ENCODE measurements at places on chromosomes 6 and 20.

- no peak for DNase-seq
These were observed 197.2 kb upstream of the THEMIS start for GRCh38 chr6:128098000-128098581.

DNA sequence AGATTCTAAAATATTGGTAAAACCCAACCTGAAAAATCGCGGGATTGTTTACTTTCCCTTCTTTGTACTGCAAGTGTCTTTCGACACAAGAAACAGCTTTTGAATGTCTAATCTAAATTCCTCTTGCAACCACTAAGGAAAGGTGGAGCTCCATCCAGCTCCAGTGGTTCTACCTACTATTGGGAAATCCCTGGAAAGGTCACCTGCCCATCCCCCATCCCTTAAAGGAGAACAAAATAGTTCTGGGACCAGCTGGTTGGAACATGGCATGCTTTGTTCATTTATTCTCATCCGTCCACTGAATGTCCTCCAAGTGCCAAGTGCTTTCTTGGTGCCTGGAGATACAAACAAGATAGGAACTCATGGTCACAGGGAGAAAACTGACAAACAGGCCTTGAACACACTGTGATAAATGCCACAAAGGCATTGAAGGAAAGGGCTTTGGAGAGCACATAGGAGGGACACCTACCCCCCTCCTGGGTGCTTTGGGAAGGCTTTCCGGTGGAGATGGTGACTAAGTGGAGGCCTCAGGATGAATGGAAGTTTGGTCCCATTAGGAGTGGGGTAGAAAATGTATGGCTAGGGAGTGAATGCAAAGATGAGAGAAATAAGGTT lies 2.3 kb upstream of the CITED2 start:
- no peak for DNase-seq

GRCh38 chr20:4061987-4062386 lies 46.6 kb upstream of the RNF24 start:
- no peak for DNase-seq

DNA sequence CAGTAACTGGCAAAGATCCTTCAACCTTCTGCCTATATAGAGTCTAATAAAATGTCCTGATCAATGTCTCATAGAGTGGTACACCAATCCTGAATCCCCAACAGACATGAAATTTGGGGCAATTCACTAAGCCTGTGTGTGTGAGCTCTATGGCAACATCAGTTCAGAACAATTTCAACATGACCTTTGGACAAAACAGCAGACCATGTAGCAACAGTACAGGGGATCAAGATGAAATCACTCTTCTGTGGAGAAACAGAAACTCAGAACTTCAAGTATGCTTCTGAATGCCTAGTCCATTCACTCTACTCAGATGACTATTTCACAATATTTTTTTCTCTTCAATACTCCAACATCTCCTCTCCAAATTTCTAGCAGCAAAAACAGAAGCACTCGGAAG lies 49.1 kb upstream of the OPRM1 start:
- no peak for DNase-seq

- DNase-seq = no peak
These were observed 7.4 kb downstream of the ATF6B start for GRCh38 chr6:32120573-32121059.

DNA sequence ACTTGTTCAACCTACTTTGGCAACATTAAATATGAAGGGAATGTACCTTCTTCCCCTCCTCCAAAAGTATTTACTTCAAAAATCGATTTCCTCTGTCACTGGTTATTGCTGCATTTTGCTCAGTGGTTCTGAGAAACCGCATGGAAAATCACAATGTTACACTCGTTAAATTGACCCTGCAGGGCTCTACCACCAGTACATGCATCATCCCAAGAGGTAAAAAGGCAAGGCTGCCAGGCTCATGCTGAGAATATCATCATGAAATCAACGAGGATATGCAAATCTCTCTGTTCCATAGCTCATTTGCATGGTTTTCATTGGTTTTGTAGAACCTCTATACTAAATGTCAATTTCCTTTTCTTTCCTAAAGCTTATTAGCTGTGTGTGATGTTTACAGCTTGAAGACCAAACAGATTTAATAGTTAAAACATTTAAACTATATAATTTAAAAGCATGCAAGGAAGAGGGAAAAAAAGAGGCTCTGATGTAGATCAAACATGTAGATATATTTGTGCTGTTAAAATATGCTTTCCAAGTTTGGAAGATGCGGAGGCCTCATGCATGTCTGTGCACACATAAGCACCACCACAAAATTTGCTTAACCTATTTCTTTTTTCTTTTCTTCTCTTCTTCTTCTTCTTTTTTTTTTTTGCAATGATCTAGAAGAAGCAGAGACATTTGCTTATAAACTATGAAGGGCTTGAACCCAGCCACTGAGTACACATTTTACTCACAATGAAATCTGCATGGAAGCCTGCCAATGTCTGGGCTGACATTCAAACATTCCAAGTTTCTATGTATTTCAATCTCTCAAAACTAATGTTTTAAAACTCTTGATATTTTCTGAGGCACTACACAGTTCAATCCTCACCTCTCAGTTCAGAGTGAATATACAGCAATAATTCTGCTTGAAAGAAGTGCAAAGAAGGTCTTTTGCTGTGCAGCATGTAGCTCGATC lies 194.0 kb downstream of the GMPR start:
- DNase-seq = no peak

DNA sequence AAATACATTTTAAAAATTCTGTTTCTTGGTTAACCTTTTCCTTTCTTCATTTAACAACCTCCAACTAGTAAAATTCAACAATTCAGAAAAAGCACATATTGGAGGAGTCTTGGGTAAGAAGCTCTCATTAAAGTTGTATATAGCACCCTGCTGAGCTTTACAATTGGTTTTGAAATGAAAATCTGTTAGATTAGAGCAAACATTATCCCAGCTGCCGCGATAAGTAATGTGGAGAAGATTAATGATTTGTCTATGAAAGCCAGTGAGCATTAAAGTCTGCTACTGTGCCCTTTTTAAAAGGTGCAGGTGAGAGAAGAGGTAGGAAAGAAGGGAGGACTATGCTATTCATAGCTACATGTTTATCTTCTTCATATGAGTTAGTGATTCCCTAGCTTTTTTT lies 201.5 kb downstream of the ZFAND3 start:
- peak; percentile 84 for DNase-seq

DNA sequence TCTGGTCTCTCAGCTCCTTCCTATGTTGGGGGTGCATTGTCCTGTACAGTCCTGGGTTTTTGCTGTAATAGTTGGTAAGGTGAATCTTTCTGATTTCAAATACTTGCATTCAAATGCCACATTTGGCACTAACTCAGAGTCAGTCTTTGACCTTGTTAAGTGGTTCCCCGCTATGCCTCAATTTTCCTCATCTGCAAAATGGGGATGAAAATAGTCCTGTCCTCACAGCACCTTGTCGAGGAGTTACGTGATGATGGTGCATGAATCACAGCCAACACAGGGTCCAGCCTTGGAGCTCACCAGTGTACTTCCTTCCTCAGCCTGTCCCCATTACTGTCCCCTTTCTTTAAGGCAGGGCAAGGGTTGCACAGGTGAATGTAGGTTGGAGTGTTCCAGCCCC lies 1.1 kb downstream of the WFDC5 start:
- no peak for DNase-seq

DNA sequence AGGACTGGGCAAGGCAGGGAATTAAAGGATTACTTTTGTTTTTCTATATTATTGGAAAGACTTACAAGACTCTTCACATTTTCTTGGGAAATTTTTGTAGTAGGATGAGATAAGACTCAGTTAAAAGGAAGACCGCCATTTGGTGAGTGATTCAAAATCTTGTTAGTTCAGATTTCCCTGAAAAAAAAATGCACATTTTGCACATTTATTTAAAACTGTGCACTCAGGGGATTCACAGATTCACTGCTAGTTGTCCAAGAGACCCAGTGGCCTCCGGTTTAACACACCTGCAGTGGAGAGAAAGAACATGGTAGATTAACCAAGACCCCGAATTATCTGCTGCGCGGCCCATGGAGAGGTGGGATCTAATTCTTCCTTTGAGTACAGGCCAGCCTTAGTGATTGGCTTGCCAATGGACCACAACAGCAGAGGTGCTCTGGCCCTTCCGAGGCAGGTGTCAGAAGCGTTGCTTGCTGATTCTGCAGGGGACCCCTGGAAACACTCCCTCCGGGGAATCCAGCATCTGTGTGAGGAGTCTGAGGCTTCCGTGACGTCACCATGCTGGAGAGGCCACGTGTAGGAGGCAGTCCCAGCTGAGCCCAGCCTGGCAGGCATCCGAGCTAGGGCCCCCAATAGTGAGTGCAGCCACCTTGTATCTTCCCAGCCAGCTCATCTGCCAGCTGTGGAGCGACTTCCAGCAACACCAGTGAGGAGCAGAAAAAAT lies 68.9 kb downstream of the ZNF217 start:
- DNase-seq = no peak

- no peak for DNase-seq
These were observed 12.3 kb downstream of the MAN1A1 start for GRCh38 chr6:119337252-119337651.

DNA sequence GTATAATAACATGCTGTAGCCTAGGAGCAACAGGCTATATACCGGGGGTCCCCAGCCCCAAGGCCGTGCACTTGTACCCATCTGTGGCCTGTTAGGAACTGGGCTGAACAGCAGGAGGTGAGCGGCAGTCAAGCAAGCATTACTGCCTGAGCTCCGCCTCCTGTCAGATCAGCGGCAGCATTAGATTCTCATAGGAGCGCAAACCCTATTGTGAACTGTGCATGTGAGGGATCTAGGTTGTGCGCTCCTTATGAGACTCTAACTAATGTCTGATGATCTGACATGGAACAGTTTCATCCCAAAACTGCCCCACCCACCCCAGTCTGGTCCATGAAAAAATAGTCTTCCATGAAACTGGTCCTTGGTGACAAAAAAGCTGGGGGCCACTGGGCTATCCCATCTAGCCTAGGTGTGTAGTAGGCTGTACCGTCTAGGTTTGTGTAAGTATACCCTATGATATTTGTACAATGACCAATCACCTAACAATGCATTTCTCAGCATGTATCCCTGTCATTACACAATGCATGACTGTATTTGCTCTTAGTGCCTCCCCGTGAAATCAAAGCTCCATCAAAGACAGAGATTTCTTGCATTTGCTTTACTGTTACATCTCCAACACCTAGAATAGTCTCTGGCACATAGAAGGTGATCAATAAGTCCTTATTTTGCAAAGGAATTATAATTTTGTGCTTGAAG lies 30.8 kb downstream of the NHSL1 start:
- DNase-seq = peak; percentile 23

DNA sequence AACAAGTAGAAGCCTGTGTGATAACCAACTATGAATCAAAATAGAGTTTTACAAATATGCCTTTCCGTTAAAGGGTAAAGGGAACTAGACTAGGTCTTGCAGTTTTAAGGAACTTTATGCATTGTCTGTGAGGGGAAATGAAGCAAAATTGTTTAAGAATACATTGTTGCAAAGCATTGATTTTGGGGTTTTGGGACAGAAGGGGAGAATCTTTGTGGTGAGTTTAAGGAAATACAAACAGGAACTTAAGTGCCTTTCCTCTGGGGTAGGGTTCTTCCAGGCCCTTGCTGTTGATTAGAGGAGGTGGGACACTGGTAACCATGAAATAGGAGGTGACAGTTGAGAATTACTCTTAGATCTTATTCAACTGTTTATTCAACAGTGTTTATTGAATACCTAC lies 4.7 kb downstream of the MAPK14 start:
- DNase-seq = no peak

DNA sequence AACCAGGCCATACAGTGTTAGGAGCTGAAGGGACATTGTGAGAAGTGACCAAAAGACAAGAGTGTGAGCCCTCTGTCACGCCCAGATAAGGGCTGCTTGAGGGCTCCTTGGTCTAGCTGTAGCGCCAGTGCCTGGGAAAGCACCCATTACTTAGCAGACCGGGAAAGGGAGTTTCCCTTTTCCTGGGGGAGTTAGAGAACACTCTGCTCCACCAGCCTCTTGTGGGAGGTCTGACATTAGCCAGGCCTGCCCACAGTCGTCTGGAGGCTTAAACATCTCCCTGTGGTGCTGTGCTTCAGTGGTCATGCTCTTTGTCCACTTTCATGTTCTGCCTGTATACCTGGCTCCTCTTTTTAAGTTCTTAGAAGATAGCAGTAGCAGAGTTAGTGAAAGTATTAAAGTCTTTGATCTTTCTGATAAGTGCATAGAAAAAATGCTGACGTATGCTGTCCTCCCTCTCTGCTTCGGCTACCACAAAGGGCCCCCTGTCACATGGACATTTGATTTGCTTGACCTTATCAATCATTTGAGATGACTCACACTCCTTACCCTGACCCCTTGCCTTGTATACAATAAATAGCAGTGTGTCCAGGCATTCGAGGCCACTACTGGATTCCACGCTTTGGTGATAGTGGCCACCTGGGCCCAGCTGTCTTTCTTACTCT lies 201.5 kb upstream of the ECI2 start:
- DNase-seq = no peak

DNA sequence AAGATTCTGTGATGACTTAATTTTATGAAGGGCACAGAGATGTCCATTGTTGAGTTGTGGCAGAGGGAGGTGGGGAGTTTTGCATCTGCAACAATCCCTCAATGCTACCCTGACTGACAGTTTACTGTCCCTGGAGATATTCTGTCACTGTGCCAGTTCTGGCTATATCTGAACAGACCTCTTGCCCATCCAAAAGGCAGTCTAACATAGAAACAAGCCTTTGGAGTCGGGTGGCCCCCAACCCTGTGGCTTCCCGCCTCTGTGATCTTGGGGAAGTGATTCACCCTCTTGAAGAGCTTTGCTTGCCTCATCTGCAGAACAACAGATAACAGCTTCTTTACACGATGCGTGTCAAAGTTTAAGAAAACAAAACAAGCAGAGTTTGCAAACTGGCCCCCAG lies 3.8 kb upstream of the E2F1 start:
- DNase-seq = no peak

DNA sequence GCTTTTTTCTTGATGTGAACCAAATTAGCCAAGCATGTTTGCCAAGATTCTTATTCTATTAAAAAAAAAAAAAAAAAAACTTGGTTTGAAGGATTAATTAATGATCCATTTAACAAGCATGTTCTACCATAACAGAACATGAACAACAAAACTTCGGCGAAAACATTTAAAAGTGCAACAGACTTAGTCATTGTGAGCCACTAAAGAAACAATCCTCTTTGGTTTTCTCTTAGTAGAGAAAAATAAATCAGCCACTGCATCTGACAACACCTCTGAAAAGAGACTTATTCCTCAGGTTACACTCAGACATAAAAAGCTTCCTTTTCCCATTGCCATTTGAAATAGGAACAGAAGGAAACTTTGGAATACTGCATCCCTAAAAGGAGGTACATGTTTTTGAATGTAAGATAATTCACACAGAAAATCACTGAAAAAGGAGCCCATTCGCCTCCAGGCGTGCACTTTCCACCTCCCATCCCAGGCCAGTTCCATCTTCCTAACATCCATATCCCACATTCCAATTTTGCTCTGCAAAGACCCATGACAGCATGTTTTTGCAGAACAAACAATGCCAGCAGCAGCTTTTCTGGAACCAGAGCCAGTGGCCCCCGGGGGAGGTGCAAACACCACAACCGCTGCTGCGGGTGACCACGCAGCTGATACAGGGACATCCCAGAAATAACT lies 79.5 kb downstream of the ZMYND8 start:
- DNase-seq = no peak

- no peak for DNase-seq
These were observed 3.6 kb upstream of the PGBD1 start for GRCh38 chr6:28277746-28278145.

Measured in NCI-H748 treated with DMSO at 0.1 percent for 48 hours (cell line).